ENCODE measurements at places on chromosomes 3 and 15.

DNA sequence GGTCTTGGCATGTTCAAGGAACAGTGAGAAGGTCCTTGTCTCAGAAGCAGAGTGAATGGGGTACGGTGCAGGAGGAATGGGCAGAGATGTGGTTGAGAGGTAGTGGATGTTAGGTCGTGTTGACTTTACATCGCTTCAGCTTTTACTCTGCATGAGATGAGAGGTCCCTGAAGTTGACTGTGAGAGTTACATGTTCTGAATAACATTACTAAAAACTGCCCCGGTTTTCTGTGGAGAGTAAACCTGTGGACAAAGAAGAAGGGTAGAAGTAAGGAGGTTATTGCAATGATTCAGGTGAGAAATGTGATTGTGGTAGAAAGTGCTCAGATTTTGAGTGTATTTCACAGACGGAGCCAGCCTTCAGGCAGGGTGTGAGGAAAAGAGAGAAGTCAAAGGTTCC is 105.6 kb downstream of the ARNT2 start:
- DNase-seq = no peak

GRCh38 chr15:36558921-36559320 is 20.5 kb upstream of the CDIN1 start:
- DNase-seq = no peak

DNA sequence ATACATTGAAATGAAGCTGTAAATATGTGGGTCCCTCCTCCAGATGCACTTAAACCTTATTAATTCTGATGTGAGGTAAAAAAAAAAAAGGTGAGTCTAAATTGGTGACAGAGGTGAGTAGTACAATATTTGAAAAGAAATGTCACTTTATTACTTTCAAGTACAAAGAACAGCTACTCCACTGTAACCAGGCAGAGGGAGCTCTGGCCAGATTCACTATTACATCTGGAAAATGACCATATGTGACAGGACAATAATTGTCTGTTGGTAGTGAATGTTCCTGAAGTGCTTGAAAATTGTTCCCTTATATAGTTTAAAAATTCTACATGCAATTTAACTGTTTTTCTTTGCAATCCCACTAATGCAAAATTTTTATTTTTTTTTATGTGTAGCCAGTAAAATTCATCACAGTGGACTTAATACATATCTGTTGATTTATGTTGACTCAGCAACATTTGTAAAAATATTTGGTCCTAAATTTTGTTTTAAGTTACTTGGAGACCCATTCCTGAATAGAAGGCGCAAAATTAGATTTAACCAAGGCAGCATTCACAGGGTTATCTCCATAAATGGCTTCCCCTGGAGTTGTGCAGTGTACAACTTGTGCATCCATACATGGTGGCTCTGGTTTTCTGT is 231.9 kb upstream of the TBC1D5 start:
- no peak for DNase-seq

GRCh38 chr3:170563712-170564423 is 22.0 kb downstream of the SLC7A14 start:
- DNase-seq = no peak

GRCh38 chr15:53115563-53115962 is 325.4 kb upstream of the ONECUT1 start:
- DNase-seq = no peak

DNA sequence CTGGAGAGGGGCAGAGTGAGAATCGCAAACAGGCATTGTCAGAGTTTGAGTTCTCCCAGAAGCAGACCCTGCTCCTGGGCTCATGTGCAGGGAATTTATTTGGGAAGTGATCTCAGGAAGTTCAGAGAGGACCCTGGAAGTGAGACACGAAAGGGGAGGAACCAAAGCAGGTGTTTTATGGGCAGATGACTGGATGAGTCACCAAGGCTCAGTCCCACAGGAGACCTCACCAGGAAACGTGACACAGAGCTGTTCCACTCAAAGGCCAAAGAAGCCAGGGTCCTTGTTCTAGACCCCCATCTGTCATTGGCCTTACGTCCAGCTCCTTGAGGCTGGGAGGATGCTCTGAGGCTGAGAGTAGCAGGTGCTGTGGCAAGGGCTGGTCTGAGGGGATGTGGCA is 43.4 kb upstream of the SEC22A start:
- no peak for DNase-seq

- no peak for DNase-seq
Measured at GRCh38 chr15:67142767-67143100, 77.3 kb downstream of the SMAD3 start.

DNA sequence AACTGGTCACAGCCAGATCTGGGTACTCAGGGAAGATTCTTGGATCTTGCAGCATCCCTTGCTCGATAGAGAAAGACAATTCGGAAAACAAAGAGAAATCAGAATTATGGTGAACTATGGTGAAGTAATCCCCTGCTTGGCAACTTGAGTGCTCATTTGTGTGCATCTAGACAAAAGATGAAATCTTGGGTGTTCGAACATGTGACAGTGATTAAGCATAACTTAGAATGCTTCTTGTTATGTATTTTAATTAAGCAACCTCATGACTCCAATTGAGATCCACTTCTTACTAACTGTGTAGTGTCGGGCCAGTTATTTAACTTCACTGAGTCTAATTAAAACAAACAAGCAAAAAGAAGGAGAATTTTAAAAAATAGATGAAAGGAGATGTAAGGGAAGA is 56.5 kb downstream of the ZNF385D start:
- DNase-seq = no peak

DNA sequence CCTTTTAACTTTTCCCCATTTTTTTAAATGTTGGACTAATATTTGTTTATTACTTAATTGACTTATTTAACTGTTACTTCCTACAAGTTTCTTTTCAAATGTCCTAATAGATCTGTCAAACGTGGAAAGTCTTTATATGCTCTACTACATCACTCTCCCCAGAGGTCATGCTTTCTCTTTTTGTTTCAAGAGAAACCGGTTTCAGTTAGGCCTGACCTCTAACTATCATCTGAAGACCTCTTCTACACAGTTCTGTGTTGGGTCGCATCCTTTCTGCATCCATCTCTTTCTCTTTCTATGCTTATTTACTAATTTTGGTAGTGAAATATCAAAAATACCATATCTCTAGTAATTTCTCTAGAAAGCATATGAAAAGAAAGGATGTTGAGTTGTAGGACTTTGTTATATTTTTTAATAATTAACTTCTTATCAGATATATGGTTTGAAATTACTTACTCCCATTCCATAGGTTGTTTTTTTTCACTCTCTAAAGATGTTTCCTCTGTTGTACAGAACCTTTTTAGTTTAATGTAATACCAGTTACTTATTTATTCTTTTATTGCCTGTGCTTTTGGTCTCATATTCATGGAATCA is 781.2 kb upstream of the ARPP21 start:
- DNase-seq = no peak

GRCh38 chr3:31465999-31466398 is 66.7 kb upstream of the STT3B start:
- no peak for DNase-seq

- no peak for DNase-seq
Measured at GRCh38 chr3:152374262-152374990, 105.7 kb downstream of the MBNL1 start.

- no peak for DNase-seq
Measured at GRCh38 chr3:140954576-140954975, 12.9 kb downstream of the SLC25A36 start.

GRCh38 chr3:182948305-182948704 is 32.0 kb downstream of the DCUN1D1 start:
- DNase-seq = no peak

DNA sequence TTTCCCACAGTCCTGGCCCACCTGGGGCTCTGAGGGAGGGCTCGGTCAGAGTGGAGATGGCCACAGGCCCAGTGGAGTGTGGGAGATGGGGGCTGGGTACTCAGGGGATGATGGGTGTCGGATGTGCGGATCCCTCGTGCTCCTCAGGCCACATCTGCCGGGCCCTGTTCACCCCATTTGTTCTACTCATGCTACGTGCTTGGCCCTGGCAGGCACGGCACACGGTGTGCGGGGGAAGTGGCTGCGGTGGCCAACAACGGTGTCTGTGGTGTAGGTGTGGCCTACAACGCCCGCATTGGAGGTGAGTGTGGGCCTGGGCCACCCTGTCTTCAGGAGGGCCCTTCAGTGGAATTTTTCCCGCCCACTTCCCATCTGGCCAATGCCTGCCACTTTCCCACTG is 7.0 kb upstream of the FES start:
- DNase-seq = no peak

DNA sequence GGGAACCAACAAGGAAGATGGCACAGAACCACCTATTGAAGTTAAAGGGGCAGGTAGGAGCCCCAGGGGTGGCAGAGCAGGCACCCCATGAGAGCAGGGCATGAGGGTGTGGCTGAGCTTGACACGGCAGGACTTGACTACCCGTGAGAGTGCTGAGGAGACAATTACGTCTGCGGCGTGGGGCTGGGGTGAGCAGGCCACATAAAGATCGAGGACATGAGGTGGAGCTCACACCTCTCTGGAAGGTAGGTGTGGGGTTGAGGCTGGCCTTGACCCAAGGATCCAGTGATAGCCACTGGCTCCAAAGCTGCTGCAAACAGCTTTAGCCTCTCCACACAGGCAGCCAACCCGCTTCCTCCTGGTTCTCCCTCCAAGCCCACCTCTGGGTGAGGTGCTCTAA is 64.5 kb downstream of the PCSK6 start:
- no peak for DNase-seq

GRCh38 chr15:75192307-75192706 is 9.4 kb upstream of the C15orf39 start:
- DNase-seq = no peak

- no peak for DNase-seq
Measured at GRCh38 chr3:180265551-180265950, 228.8 kb upstream of the PEX5L start.

DNA sequence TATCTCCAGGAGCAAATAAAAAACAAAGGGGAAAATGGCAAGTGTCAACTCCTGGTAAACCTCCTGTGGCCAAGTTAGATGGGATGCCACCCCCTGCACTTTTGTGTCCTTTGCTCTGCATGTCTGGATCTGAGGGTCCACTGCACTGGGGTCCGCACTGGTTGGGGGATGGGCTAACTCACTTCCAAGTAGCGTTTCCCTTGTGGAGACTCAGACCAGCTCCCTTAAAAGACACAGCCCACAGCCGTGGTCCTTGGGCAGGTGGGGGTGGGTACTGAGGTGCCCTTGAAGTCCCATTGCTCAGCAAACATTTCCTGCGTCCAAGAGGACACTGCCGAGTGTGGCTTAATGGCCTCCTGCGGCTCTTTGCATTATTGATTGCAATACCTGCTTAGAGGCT is 188.2 kb downstream of the MEGF11 start:
- DNase-seq = no peak

DNA sequence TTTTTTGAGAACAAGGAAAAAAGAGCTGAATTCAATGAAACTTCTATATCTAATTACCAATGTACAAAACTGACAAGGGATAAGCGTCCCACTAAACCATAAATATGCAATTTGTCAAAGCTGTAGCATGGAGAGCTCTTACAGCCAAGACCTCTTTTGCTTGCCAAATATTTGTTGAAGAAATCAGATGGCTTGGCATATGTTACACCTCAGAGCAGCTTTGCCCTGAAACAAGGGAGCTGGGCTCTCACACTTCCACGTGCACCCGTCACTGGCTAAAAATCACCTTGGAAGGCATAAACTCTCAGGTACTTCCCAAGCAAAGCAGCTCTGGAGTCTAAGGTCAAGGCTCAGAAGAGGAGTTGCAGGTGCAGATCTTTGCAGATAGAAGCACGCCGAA is 324.7 kb upstream of the SLCO3A1 start:
- DNase-seq = no peak

GRCh38 chr3:177471733-177472480 is 274.6 kb upstream of the TBL1XR1 start:
- DNase-seq = no peak

- no peak for DNase-seq
Measured at GRCh38 chr3:58231666-58232065, 5.9 kb upstream of the ABHD6 start.

GRCh38 chr3:132435911-132436425 is 18.7 kb downstream of the DNAJC13 start:
- DNase-seq = no peak

DNA sequence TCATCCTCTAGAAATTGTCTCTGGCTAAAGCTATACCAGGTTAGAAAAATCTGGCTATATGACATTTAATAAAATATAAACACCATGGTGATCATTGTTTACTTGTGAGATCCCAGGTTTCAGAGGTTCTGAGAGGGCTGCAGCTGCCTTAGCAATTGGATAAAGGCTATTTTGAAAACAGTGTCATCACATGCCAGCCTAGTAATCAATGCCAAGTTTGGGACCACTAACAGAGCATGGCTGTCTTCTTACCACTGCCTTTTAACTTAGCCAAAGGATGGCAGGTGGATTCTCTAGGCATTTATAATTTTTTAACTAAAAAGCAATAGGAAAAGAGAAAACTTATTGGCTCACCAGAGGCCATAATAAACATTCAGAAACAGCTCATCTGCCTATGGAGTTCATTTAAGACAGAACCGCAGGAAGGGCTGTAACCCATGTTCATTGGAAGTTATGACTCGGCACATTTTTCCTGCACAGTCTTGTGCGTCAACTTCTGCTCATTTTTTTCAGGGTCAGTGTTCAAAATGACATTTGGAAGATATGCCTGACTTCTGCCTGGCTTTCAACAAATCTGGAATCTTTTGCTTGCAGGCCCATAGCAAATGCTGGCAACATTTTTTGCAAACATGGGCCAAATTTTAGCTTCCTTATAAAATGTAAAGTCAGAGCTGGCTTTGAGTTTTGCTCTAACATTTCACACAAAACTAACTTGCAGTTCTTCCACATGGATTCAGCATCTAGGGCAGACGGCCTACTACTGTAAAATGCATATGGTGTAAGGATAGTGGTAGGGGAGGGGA is 476.0 kb upstream of the TBL1XR1 start:
- DNase-seq = no peak

GRCh38 chr3:43766672-43767465 is 76.1 kb downstream of the ABHD5 start:
- DNase-seq = no peak

All from NCI-H2081 treated with DMSO at 0.1 percent for 48 hours (cell line).